ENCODE measurements at places on chromosomes 7 and 10.

GRCh38 chr7:116776610-116777289, 85.6 kb upstream of the CAPZA2 start:
- ATAC-seq = peak; percentile 76

DNA sequence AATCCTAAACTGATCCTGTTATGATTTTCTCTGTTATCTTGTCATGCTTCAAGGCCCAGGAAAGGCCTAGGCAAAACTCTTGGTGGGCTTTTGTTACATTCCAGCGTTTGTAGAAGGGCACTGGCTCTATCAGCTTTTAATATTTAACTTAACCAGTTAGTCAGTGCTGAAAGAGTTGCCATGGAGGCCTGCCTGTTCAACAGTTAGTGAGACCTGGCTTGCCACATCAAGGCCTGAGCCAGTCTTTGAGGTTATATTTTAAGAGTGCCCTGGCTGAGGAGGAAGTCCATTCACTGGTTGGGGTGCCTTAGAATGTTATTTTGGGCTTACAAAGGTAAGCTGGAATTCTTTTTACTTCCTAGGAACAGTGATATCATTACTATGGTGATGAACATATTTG, 144.1 kb upstream of the NRG3 start:
- no peak for ATAC-seq

- ATAC-seq = no peak
Observed at GRCh38 chr10:75166623-75166972, 44.0 kb upstream of the VDAC2 start.

GRCh38 chr7:108314551-108314950, 141.7 kb downstream of the NRCAM start:
- ATAC-seq = no peak
